Osteoblast (primary cell): ENCODE measurements at places on chromosomes 1 and 21. TPM values are rescaled to one million over a fixed set of nuclear protein-coding genes. Genes with fewer than 3 reads are reported as not detected.

DNA sequence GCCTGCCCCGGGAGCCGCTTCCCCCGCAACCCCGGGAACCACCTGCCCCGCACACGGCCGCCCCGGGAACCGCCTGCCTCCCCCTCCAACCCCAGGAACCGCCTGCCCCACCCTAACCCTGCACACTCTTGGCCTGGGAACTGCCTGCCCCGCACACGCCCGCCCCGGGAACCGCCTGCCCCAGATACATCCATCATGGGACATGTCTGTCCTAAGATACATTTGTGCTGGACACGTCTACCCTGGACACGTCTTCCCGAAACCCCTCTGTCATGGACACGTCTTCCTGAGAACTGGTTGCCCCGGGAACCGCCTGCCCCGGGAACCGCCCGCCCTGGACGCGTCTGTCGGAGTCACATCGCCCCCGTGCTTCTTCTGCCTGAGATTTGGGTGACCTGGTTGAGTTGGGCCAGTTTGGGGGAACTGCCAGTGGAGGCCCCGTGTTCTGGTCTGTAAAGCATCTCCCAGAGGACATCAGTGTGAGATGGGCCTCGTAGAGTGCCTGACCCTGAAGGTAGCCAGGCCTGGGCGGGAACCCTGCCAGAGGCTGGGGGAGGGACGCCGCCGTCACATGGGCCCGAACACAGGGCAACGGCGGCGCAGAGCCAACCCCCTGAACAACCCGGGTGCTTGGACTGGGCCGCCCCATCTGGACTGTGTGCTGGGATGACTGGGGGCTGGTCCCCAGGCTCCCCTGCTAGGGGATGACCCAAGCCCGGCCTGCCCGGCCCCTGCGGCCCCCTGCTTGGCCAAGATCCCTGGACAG, 3.6 kb downstream of the PERM1 start:
- DNase-seq = peak; percentile 87

DNA sequence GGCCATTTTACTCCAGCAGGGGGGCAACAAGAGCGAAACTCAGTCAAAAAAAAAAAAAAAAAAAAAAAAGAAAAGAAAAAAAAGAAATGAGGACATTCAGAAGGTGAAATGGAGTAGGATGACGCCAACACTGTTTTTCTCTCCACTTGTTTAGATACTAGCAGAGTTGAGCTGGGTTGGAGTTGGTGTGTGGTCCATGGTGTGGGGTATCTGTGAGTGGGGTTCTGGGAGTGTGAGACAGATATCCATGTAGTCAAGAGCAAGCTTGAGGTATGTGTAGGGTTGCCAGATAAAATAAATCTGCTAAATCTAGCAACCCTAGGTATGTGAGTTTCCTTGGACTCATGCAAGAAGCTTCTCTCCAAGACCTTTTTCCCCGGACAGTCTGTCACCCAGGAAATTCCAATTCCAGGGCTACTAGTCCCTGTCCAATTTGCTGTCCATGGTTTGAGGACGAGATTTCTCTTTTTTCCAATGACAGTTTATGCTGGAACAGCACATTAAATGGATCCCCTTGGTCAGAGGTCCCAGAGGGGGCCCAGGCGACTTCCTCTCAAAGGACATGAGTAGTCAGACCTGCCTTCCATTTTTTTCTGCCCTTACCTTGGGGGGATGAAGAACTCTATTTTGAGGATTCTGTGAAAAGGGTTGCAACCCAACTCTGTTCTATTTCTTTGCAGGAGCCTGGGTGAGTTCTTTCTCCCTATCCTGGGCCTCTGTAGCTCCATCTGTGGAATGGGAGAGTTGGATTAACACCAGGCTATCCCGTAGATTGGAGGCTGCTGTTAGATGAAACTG, 2.1 kb upstream of the FOXD2 start:
- DNase-seq = peak; percentile 88

DNA sequence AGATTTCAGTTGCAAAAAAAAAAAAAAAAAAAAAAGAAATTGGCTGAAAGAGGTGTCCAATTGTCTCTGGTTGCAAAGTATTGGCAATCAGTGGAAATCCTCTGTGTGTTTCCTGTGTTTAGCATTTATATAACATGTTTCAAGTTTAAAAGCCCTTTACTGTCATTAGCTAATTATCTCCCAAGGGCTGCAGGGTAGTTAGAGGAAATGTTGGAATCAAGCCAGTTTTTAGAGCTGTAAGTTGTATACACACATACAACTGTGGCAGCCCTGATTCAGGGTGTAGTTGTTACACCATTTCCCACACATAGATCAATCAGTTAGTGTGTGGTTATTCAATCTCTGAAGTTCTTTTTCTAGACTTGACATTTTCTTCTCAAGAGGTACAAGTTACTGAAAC, 8.9 kb upstream of the ZNF326 start:
- DNase-seq = no peak

DNA sequence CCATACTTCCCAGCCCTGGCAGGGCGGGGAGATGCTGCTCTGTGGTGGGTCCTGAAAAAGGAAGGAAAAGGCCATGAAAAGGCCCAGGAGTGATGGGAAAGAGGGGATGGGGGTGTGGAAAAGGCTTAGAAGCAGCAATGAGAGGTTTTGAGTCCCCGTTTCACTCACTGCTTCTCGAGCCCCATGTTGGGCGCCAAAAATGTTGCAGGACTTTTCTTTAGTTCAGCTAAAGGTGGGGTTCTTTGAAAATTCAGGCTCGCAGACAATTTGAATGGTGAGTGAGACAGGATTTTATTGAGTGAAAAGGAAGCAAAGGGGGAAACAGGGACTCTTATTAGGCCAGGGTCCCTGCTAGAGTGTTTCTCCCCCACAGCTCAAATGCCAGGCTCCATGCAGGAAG, 93.1 kb downstream of the MRPS6 start:
- no peak for DNase-seq

DNA sequence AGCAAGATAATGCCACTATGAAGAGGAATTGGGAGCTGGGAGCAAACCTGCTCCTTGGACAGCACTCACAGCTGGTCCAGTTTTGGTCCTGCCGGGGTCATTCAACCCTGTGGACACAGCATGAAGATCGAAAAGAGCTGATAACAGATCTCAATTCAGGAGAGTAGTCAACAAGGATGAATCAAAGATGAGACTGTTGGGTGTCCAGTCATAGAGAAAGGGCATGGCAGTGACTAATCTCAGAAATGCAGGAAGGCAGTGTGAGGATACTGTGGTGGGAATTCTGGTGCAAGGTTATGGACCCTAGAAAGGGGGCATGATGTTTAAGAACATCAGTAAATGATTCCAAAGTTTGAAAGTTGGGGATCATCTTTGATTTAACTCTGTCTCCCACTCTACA, 261.4 kb upstream of the ZP4 start:
- DNase-seq = no peak

Gene C21orf58
- 2.2 and 3.2 TPM in 2 replicates for total RNA-seq
